ENCODE measurements at places on chromosomes 6 and 20.

GRCh38 chr6:153872946-153873345 lies 166.1 kb upstream of the OPRM1 start:
- no peak for DNase-seq

DNA sequence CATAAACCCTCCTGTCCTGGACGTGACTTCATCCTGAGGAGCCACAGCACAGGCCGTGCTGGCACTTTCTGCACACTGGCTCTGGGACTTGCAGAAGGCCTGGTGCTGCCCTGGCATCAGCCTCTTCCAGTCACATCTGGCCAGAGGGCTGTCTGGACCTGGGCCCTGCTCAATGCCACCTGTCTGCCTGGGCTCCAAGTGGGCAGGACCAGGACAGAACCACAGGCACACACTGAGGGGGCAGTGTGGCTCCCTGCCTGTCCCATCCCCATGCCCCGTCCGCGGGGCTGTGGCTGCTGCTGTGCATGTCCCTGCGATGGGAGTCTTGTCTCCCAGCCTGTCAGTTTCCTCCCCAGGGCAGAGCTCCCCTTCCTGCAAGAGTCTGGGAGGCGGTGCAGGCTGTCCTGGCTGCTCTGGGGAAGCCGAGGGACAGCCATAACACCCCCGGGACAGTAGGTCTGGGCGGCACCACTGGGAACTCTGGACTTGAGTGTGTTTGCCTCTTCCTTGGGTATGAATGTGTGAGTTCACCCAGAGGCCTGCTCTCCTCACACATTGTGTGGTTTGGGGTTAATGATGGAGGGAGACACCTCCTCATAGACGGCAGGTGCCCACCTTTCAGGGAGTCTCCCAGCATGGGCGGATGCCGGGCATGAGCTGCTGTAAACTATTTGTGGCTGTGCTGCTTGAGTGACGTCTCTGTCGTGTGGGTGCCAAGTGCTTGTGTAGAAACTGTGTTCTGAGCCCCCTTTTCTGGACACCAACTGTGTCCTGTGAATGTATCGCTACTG lies 22.0 kb upstream of the PYGB start:
- DNase-seq: no peak

GRCh38 chr6:148892247-148892646 lies 145.4 kb downstream of the UST start:
- no peak for DNase-seq

DNA sequence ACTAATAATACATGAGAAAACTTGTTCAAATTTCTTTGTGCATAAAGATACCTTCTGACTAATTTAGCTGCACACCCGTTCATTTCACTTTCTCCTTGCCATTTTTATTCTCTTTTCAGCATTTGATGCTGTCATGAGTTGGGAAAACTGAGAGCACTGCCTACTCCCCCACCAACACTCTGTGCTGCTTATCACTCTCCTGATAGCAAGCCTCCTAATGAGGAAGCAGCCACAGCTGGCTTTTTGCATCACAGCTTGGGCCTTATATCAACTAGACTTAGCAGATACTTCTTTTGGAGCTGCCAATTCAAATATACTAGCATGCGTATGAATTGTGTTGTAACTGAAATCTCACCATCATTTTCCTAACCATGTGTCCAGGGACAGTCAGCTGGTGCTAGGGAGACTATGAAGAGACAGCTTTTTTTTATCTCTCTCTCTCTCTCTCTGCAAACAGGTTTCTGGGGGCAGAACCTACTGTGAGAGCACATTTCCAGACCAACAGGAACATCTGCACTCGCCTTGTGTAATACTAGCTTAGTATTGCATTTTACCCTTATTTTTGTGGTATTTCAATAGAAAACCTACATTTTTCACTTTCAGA lies 699.0 kb downstream of the KHDRBS2 start:
- DNase-seq: no peak

DNA sequence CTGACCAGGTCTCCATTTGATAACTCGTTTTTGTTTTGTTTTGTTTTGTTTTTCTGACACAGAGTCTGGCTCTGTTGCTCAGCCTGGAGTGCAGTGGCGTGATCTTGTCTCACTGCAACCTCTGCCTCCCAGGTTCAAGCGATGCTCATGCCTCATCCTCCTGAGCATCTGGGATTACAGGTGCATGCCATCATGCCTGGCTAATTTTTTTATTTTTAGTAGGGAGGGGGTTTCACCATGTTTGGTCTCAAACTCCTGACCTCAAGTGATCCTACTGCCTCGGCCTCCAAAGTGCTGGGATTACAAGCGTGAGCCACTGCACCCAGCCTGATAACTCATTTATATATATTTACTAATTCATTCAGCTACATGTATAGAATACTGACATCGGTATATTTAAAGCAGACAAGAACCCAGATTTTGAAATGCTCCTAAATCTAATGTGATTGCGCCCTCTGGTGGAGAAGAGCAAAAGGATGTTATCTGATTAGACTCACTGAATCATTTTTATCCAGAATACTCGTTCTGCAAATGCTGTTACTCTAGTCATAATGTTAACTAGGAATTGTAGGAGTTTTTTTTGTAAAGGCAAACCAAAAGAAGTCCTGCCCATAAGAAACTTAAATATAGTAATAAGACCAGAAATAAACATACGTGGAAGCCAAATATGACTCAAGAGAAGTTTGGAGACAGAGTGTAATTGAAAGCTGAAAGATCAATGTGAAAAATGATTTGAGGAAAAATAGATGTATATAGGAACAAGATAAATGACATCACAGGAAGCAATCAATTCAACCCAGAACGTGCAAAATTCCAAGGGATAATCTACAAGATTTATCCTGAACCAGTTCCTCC lies 5.3 kb upstream of the COL12A1 start:
- DNase-seq: no peak

DNA sequence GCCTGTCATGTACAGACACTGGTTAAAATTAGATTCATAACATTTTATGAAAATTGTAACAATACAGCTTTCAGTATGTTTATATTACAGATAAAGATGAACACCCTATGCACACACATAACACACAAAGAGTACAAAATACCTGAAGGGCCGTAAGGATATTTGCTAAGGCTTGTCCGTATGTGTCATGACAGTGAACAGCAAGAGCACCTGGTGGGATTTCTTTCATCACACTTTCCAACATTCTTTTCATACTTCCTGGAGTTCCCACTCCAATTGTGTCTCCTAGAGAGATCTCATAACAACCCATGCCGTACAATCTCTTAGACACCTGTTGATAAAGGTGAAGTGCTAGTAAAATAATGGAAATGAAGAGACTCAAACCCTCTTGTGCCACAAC lies 83.7 kb downstream of the HMGCLL1 start:
- no peak for DNase-seq
